Hematopoietic multipotent progenitor cell (in vitro differentiated cells): ENCODE measurements at places on chromosomes 16 and 17.

GRCh38 chr16:58464047-58464915 lies 35.7 kb upstream of the NDRG4 start:
- peak; percentile 22 for DNase-seq

DNA sequence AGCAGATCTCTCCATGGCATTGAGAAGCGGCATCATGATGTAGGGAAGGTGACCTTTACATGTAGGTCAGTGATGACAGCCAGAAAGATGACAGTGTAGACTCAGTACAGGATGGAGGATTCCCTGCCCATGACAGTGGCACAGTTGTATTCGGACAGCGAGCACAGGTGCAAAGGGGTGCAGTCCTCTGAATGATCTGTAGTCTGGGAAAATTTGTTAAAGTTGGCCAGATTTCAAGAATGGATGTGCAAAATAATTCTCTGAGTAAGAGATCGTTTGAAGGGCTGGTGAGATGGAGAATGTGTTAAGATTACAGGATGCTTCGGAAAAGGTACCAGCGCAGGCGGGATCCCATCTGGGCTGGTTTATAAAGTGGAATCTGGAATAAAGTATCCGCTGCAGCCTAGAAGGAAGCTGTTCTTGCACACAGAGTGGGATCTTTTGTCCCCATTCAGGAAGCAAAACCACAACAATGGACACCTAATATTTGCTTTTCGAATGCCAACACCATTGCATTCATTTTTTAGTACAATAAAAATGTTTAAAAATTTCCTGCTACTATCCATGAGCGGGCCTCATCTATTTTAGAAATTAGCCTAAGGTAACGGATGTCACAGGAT lies 101.2 kb downstream of the RPTOR start:
- DNase-seq: no peak

DNA sequence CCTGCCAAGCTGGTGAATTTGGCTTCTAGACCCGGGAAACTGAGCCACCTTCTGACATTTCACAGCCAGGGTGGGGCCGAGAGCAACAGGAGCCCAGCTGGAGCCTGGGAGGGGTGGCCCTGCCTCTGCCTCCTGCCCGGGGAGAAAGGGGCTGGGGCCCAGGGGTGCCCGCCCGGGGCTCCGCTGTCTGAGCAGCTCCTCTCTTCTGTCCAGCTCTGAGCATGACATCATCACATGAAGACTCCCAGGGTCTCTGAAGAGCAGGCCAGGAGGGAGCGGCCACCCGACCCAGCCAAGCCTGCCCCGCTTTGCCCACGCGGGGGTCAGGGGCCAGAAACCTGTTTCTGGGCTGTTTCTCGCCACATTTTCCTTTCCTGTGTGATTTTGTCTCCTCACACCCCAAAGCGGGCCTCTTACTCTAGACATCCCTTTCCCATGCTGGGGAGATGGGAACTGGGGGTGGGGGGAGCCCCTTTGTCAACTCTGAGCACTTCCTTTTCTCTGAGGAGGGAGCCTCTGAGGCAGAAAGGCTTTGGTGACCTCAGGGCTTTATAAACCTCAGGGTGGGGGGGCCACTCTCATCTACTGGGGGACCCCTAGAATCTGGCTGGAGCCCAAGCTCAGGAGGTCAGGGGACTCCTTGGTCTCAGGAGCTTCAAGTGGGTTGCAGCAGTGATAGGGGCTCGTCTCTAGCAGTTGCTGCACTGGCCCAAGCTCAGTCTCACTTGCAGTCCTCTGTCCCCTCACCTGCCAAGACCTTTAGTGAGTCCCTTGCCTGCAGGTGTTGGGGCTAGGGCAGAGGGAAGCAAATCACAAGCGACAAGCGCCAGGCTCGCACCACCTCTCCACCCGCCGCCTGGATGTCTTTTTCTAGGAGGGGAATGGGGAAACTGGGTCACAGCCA lies 7.6 kb downstream of the UBALD2 start:
- DNase-seq: no peak

- DNase-seq: no peak
These were observed 146.9 kb downstream of the MSI2 start for GRCh38 chr17:57403236-57403635.

DNA sequence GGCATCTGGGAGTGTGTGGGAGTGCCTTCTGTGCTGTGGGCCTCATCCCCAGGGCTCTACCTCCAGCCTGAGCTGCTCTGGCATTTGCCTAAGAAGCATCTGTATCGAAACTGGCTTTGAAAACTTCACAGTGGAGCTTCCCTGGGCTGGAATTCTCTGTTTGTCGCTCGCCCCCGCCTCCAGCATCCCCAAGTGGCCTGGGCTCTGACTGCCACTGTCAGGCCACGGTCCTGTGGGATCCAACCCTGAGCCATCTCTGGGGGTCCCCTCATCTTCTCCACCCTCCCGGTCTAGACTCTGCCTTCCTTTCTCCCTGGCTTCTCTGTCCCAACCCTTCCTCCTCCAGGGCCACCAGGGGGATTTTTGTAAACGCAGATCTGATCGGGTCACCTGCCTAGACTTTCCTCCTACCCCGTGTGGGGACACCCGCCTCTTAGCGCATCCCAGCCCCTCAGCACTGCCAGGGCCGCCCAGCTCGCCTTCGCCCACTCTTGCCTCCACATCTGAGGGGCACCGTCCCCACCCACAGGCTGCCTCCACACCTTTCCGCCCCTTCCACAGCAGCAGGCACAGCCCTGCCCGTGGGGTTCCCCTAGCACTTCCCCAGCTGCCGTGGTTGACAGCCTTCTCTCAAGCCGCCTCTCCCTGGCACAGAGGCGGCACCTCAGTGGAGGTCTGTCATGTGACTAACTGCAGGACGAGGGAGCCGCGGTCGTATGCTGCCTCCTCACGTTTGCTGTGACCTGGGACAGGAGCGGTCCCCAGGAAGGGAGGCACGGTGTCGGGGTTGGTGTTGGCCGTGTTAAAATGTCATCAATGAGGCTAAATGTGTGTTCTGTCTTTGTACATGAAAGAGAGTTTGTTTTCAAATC lies 12.0 kb downstream of the TBC1D24 start:
- peak; percentile 82 for DNase-seq

GRCh38 chr17:40912486-40913210 lies 24.8 kb downstream of the KRT23 start:
- no peak for DNase-seq

DNA sequence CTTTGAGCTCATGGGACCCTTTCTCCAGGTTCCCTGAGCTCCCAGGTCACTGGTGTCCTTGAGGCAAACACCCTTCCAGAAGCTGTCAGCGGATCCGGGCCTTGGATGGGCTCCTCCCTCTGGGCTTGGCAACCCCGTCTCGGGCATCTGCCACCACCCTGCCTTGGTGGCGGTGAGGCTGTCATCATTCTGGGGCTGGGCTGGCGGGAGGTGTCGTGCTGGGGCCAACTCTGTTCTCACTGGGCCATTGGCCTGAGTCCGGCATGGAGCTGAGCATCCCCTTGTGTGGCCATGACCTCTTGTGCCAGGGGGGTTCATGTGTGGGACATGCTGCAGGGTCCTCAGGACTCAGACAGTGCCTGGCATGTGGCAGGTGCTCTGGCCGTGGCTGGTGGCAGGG lies 197.6 kb downstream of the LAT start:
- DNase-seq: no peak

GRCh38 chr17:9645851-9646545 lies 681 bp downstream of the USP43 start:
- DNase-seq: peak; percentile 55

- no peak for DNase-seq
These were observed 90.3 kb downstream of the KATNIP start for GRCh38 chr16:27640277-27640600.

DNA sequence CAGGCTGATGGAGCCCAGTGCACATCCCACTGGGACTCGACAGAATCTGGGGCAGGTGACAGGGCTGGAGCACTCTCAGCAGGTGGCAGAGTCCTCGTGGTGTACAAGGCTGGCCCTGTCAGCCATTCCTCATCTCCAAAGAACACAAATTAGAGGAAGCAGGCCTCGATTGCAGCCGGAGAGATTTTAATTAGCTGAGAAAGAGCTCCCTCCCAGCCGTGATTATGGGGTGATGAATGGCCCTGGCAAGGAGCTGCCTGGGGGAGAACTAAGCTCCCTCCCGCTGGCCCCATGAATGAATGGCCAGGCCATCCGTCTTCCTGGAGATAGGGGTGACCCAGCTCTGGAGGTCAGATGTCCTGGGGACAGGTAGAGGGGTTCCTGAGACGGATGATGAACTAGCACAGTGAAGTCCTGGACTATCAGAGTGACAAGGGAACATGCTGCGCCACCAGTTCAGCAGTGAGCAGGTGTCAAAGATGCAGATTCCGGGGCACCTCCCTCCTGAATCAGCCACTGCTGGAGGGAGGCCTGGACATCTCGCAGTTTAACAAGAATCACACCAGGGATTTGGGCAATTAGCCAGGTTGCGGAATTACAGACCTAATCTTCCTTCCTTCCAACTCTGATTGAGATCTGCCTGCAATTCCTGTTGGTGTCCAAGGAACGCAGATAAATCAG lies 35.5 kb downstream of the PIMREG start:
- DNase-seq: no peak

- no peak for DNase-seq
These were observed 30.0 kb downstream of the EEF2K start for GRCh38 chr16:22235839-22236745.

- no peak for DNase-seq
These were observed 23.8 kb upstream of the KCNJ12 start for GRCh38 chr17:21352221-21352980.

- peak; percentile 58 for DNase-seq
These were observed 30.9 kb downstream of the PAFAH1B1 start for GRCh38 chr17:2624292-2624731.

DNA sequence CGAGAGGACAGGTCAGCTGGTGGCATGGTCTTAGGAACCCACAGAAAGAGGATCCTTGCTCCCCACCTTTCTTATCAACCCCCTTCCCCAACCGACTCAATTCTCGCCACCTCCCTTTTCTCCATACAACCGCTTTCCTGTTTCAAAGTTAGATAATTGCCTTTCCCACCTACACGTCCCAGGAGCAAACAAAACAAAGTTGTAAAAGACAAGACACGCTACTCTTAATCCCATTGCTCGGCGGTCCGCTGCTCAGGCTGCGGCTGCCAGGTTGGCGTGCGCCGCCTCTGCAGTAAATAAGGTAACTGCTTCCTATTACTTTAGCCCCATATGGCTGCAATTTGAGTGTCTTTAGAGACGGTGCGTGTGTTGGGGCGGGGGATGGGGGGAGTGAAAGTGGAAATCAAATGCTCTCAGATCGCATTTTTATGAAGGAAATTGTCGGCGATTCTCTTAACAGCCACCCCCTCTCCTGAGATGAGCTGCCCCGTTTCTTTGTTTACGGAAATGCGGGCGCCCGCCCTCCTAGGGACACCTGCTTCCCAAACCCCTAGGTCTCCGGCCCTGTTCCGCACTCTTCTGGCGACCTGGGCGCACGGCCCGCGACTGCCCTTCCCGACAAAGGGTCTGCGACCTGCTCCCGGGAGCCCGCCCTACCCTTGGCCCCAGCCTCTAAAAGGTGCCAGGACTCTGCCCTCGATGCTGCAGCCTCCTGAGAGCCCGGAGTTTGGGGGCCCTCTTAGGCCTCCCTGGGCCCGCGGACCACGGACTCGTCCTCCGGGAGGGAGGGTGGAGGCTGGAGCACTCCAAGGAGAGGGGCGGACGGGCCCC lies 3.7 kb upstream of the CBX8 start:
- DNase-seq: no peak

DNA sequence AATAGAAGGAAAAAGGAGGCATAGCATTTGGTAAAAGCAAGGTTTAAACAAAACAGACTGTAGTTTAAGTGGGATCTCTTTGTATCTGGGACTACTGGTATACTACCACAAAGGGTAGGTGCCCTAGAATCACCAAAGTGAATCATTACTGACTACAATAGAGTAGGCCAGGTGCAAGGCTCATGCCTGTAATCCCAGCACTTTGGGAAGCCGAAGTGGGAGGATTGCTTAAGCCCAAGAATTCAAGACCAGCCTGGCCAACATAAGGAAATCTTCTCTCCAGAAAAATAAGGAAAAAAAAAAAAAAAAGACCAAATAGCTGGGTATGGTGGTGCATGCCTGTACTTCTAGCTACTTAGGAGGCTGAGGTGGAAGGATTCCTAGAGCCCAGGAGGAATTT lies 60.8 kb upstream of the CORO6 start:
- no peak for DNase-seq

GRCh38 chr16:65312795-65313194 lies 190.9 kb upstream of the CDH11 start:
- DNase-seq: no peak

DNA sequence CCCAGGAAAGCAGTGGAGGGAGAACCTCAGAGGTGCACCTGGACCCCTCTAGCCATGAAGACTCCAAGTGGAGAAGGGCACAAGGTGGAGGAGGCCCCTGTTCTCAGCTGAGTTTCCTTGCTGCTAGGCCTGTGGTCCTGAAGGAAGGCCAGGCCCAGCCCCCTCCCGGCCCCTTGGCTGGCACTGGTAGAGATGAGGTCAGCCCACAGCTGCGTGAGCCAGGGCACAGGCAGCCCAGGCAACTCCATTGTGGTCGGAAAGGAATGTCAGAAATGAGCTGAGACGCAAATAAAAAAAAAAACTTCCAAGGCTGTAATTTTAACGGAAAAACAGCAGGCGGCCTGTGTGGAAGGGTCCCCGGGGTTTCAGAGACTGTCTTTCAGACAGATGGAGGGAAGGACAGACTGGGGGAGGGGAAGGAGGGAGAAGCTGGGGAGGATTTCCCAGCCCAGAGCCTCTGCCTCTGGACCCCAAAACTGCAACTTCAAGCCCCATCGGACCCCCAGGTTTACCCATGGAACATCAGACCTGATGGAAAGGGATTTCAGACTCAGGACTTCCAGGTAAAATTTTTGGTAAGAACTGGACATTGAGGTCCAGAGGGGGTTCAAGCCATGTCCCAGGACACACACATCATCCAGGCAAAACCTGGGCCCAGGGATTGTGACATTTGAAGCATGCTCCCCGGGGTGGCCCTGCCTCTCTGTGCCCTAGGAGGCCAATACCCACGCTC lies 25.6 kb upstream of the MRPS23 start:
- DNase-seq: peak; percentile 57

DNA sequence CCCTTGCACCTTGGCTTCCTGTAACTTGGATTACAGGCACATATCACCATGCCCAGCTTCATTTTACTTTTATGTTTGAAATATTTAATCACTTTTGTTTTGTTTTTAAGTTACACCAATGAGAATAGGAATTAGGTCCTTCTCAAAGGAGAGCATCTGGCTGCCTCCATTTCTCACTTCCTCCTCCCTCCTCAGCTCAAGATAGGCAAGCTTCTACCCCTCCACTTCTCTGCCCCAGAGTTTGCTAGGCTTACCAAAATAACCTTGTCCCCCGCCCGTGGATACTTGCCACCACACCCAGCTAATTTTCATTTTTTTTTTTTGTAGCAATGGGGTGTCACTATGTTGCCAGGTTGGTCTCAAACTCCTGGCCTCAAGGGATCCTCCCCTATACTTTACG lies 17.9 kb downstream of the GABARAPL2 start:
- no peak for DNase-seq

GRCh38 chr16:72987480-72987901 lies 60.4 kb downstream of the ZFHX3 start:
- DNase-seq: no peak

DNA sequence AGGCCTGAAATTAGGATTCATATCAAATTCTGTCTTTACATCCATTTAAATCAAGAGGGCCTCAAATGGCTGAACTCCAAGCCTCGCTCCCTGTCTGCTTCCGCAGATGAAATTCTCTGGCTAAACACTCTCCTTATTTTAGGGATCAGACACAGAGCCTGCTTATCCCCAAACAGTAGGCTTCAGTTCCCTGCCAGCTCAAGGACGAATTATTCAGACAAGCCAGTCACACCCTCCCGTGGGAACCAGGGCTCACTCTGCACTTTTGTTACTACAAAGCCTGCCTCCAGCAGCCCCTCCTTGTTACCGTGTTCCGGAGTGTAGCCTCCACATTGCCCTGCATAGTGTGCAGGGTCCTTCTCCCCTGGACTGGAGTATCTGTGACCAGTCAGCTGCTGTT lies 46.6 kb upstream of the LCMT1 start:
- DNase-seq: no peak

- no peak for DNase-seq
These were observed 20.8 kb downstream of the ATP6V0D1 start for GRCh38 chr16:67460168-67460567.
